Stimulated activated memory B cell treated with anti-CD40 and anti-IgM and Interleukin-4, amounts not matched to agents 10 μg/mL and 1 μg/mL and 100 μg/mL, for 72 hours (primary cell): ENCODE measurements at places on chromosomes 3 and 15.
A peak's percentile ranks its signal among the peaks of the same experiment; 100 is the strongest.

GRCh38 chr15:61169275-61169903 lies 59.7 kb downstream of the RORA start:
- peaks cover 18% of the 10 kb centered on the region for H3K4me1 ChIP-seq
- H3K36me3 ChIP-seq = no peaks in the 10 kb centered on the region
- H3K27me3 ChIP-seq = peaks cover under 1% of the 10 kb centered on the region

- peak overlapping the region; percentile 91 for H3K27ac ChIP-seq
- H3K4me3 ChIP-seq = peak overlapping the region; percentile 70
- peaks cover 46% of the 10 kb centered on the region for H3K36me3 ChIP-seq
- peaks cover 85% of the 10 kb centered on the region for H3K4me1 ChIP-seq
- peak; percentile 60 for ATAC-seq
- no peaks in the 10 kb centered on the region for H3K27me3 ChIP-seq
Measured at GRCh38 chr3:127753898-127754410, 68.4 kb downstream of the MGLL start.

- H3K36me3 ChIP-seq = no peaks in the 10 kb centered on the region
- H3K4me3 ChIP-seq = no peak overlapping the region
- H3K27me3 ChIP-seq = no peaks in the 10 kb centered on the region
- ATAC-seq = no peak
- no peaks in the 10 kb centered on the region for H3K4me1 ChIP-seq
Measured at GRCh38 chr15:62618432-62618831, 424.1 kb upstream of the TPM1 start.

DNA sequence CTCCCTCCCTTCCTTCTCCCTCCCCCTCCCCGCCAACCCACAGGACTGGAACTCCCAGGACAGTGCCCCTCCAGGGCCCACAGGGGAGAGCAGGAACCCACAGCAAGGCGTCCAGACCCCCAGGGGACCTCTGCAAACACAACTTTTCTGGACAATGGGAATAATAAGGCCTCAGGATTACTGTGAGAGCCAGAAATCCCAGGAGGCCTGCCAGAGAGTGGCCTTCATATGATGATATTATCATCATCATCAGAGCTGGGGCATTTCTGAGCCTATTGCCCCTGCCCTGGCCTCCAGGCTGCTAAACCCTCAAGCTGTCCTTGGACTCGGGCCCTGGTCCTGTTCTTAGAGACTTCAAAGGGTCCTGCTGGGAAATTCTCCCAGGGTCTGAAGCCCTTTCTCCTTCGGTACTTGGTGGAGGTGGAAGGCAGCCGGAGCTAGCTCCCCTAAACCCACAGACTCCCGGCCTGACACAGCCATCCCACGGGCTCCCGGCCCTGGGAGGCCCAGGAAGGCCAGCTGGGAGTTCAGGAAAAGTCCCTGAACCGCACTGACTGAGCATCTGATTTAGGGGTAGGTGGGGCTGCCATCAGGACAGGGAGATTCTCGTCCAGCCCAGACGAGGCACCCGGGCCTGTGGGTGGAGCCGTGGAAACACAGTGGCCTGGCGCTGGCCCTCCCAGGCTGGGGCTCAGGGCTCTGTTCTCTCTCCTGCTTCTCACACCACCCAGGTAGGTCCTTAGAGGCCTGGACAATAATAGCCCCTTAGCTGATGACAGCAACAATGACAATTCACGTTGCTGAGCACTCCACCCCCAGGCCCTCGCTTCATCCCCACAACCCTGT lies 4.9 kb downstream of the CALML4 start:
- no peak overlapping the region for H3K4me3 ChIP-seq
- H3K4me1 ChIP-seq = peaks cover 19% of the 10 kb centered on the region
- H3K36me3 ChIP-seq = peaks cover 1% of the 10 kb centered on the region

GRCh38 chr15:68354268-68354667 lies 76.7 kb downstream of the FEM1B start:
- no peak for ATAC-seq
- H3K27me3 ChIP-seq = peaks cover 7% of the 10 kb centered on the region
- no peak overlapping the region for H3K27ac ChIP-seq

DNA sequence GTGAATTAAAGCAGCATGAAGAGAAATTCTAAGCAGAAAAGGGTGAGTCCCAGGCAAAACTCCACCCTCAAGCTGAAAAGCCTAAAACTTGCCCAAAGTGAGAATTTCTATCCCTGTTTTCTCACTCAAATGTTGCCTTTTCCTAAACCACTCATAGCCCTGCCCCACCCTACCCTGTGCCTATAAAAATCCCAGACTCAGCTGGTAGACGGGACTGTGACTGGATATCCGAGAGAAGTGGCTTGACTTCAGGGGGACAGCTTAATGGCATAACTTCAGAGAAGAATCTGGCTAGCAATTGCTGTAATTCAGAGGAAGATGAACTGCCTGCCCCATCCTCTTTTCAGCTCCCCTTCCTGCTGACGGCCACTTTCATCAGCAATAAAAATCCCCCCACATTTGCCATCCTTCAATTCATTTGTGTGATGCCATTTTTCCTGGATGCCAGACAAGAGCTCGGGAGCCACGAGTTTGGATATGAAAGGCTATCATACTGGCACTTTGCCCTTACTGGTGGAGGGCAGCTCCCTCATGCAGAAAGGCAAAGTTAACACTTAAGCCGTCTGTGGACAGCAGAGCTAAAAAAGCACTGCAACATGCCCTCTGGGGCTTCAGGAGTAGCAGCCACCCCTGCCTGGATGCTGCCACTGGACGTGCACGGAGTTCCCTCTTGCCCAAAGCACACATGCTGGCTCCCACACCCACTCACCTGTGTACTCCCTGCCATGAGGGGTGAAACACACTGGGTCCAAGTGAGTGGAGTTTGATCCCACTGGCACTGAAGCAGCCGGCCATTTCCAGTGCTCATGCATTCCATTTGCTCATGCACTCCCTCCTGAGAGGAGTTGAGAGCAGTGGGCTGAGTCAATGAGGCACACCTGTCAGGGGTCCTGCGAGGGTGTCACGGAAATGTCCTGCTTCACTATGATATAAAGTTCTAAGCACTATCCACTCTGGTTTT lies 670.6 kb downstream of the PLOD2 start:
- no peak for ATAC-seq
- no peak overlapping the region for H3K27ac ChIP-seq

DNA sequence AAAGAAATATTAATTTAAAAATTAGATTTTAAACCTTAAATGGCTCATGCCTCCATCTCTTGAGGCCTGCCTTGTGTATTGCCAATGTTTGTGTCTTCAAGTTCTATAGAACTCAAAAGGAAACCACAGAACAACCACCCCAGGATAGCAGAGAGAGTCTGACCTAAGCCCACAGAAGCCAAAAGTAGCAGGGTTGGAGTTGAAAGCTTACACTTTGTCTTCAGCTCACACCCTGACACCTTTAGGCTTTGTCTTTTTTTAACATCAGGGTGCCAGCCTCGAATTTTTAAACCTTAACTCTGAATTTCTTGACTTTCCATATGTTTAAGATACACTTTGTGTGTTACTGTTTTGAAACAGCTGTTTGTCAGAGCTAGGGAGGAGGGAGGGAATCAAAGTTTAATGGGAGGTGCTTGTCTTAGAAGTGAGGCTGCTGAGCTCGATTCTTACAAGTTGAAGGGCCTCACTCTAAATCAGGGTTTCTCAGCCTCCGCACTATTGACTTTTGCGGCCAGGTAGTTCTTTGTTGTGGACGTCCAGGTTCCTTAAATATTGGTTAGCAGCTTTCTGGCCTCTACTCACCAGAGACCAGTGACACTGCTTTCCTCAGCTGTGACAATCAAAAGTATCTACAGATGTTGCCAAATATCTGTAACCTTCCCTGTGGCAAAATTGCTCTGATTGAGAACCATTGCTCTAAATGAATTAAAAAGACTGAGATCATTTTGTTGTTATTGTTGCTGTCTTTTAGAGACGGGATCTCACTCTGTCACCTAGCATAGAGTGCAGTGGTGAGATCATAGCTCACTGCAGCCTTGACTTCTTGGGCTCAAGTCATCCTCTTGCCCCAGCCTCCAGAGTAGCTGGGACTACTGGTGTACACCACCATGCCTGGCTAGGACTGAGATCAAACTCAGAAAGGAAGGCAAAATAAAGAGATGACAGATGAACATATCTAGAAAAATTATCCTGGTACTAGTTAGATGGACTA lies 139.2 kb upstream of the EOMES start:
- no peak for ATAC-seq
- H3K4me1 ChIP-seq = no peaks in the 10 kb centered on the region
- H3K27ac ChIP-seq = no peak overlapping the region
- H3K4me3 ChIP-seq = no peak overlapping the region

GRCh38 chr3:42640771-42641370 lies 12.6 kb upstream of the ZBTB47 start:
- H3K4me3 ChIP-seq = no peak overlapping the region
- no peaks in the 10 kb centered on the region for H3K4me1 ChIP-seq
- peak overlapping the region; percentile 11 for H3K27ac ChIP-seq
- H3K27me3 ChIP-seq = no peaks in the 10 kb centered on the region

- peak overlapping the region; percentile 10 for H3K27ac ChIP-seq
- ATAC-seq = no peak
- H3K36me3 ChIP-seq = no peaks in the 10 kb centered on the region
Measured at GRCh38 chr3:58000306-58001085, 7.7 kb upstream of the FLNB start.

DNA sequence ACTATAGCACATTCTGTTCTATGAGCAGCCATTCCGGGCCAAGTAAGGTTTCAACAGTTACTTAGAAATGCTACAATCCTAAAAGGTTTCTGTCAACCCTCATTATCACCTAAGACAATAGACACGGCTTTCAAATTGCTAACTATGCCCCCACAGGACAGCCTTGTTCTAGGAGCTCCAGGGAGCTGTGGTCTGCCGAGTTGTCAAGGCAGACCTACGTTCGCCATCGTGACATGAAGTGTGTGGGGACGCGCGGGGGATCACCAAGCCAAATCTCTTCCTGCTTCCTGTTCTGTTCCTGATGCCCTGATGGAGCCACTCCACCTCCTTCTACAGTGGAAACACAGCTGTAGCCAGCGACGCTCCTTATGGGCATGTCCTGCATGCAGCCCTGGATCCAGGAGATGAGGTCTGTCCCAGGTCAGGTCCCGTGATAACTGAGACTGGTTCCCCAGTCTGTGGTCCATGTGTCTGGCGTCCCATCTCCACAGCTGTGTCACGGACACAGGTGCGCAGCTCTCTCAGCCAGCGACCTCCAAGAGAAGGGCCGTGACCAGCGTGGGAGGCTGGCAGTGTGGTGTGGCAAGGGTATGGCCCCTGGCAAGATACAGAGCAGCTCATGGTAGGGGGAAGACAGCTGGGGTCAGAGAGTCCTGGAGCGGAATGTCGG lies 82.8 kb downstream of the PCSK6 start:
- peak; percentile 11 for ATAC-seq
- peaks cover 62% of the 10 kb centered on the region for H3K27me3 ChIP-seq
- H3K4me1 ChIP-seq = peaks cover 34% of the 10 kb centered on the region
- no peaks in the 10 kb centered on the region for H3K36me3 ChIP-seq
- peak overlapping the region; percentile 7 for H3K4me3 ChIP-seq
- H3K27ac ChIP-seq = no peak overlapping the region

DNA sequence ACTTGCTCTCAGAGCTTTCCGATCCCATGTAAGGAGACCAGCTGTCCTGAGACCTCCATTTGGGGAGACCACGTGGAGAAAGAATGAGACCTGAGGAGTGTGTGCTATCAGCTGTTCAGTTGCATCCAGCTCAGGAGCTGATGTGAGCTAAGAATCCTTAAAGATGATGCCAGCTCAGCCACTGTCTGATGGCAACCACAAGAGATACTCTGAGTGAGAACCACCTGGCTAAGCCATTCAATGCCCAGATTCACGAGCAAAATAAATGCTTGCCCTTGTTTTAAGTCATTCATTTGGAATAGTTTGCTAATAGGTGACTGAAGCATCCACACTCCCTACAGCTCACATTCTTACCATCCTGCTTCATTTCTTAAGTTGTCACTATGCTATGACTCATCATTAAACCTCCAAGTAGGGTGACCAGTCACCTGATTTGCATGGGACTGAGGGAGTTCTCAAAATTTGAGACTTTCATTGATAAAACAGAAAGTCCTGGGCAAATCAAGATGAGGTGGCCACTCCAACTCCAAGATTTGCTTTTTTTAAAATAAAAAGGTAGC lies 56.4 kb downstream of the SPTSSB start:
- peaks cover 5% of the 10 kb centered on the region for H3K36me3 ChIP-seq
- peaks cover 19% of the 10 kb centered on the region for H3K4me1 ChIP-seq
- H3K27me3 ChIP-seq = peaks cover 30% of the 10 kb centered on the region
- no peak overlapping the region for H3K4me3 ChIP-seq
